ENCODE measurements at places on chromosomes 12 and 14. TPM values are rescaled to one million over a fixed set of nuclear protein-coding genes. Genes with fewer than 3 reads are reported as not detected.

C12orf50 gene
- not detected for total RNA-seq

SLC7A8 gene
- 32.4 TPM for total RNA-seq

SFSWAP gene
- 31.0 TPM for total RNA-seq

RFX4 gene
- not detected for total RNA-seq

HPD gene
- total RNA-seq, result not detected

DDX11 gene
- total RNA-seq, result 25.3 TPM

CMA1 gene
- 0.63 TPM for total RNA-seq

IQSEC3 gene
- total RNA-seq, result 0.05 TPM

KRT78 gene
- 114 TPM for total RNA-seq

MYH6 gene
- total RNA-seq, result not detected

KRT77 gene
- total RNA-seq, result 223 TPM

KRT74 gene
- total RNA-seq, result 14.6 TPM

GRCh38 chr14:22848351-22849164 is 12.2 kb downstream of the MMP14 start:
- peak; percentile 75 for DNase-seq

DNA sequence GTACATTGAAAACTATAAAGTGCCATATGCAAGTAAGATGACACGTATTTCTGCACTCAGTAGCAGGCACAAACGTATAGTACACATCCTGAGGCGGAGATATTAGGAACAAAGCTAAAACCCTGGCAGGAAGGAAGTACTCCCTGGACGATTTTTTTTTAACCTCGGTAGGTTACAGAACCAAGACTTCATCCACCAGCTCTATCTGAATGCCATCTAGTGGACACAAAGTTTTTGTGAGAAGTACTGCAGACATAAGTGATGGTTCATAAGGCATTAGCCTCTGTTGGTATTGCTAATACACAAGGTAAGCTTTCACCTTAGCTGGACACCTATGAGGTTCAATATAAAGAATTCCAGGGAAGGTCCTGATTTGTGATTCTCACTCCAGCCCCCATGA is 83.0 kb upstream of the CCDC196 start:
- DNase-seq, result no peak

DNA sequence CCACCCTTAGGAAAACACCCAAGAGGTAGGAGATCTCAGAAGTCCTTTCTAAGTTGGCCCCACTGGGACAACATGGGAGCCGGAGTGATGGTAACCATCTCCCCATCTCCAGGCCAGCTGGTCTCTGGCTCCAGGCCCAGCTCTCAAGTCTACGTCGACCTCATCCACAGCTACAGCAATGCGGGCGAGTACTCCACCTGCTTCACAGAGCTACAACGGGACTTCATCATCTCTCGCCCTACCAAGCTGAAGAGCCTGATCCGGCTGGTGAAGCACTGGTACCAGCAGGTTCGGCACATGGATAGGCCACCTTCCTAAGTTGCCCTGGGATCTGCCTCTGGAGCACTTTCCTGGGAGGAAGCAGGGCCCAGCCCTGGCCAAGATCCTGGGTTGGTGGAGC is 11.0 kb upstream of the OAS2 start:
- peak; percentile 45 for DNase-seq

- DNase-seq, result no peak
These were observed 386.3 kb upstream of the TMTC1 start for GRCh38 chr12:30169839-30170591.

GRCh38 chr12:47964106-47964728 is 821 bp downstream of the TMEM106C start:
- no peak for DNase-seq

DNA sequence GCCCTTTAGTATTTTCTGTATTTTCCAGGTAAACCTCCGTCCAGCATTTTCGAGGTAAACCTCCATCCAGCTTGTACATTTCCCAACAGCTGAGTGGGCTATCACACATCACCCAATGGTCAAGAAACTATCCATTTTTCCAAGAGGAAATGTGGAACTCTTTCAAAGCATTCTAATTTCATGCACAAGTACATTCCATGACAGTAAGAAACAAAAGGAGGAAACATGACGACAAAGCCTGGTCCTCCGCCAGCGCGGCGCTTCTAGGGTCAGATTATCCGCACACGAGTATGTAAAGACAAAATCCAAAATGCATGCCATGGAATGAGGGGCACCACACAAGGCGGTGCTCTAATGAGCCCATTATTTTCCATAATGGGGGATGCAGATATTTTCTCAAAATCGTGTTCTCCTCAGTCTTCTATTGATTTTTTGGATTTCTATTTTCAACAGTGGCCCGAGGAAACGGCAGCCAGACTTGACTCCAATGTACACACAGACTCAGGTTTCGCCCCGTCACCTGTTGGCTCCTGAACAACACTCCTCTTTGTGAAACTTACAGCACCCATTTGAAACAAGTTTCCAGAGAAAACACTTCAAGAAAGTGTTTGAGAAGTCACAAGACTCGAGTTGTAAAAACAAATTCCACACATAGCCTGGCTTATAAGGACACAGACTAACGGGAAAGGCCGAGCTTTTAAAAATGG is 107.4 kb downstream of the PRICKLE1 start:
- DNase-seq, result no peak

- no peak for DNase-seq
These were observed 404.4 kb downstream of the FLRT2 start for GRCh38 chr14:85934123-85934885.

GRCh38 chr14:68610251-68610793 is 182.5 kb downstream of the ZFP36L1 start:
- DNase-seq, result no peak

GRCh38 chr14:71709076-71709475 is 223.2 kb upstream of the RGS6 start:
- no peak for DNase-seq

- DNase-seq, result no peak
These were observed 11.5 kb upstream of the KDM2B start for GRCh38 chr12:121592320-121592719.

- peak; percentile 59 for DNase-seq
These were observed 28.4 kb upstream of the PTPRR start for GRCh38 chr12:70948976-70949336.

DNA sequence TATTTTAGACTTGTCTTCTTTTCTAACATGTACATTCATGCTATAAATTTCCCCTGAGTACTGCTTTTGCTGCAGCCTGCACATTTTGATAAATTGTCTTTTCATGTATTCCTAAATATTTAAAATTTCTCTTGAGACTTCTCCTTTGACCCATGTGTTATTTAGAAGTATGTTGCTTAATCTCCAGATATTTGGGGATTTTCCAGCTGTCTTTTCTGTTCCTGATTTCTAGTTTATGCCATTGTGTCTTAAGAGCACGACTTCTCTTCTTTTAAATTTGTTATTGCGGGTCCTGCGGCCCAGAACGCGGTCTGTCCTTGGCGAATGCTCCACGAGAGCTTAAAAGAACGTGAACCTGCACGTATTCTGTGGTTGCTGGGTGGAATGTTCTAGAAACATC is 136.4 kb downstream of the KIF26A start:
- no peak for DNase-seq

GRCh38 chr12:92255741-92256140 is 110.1 kb upstream of the BTG1 start:
- DNase-seq, result no peak

- DNase-seq, result no peak
These were observed 39.4 kb downstream of the DUSP16 start for GRCh38 chr12:12523229-12523628.

GRCh38 chr14:97410667-97411620 is 613.8 kb downstream of the VRK1 start:
- peak; percentile 5 for DNase-seq

DNA sequence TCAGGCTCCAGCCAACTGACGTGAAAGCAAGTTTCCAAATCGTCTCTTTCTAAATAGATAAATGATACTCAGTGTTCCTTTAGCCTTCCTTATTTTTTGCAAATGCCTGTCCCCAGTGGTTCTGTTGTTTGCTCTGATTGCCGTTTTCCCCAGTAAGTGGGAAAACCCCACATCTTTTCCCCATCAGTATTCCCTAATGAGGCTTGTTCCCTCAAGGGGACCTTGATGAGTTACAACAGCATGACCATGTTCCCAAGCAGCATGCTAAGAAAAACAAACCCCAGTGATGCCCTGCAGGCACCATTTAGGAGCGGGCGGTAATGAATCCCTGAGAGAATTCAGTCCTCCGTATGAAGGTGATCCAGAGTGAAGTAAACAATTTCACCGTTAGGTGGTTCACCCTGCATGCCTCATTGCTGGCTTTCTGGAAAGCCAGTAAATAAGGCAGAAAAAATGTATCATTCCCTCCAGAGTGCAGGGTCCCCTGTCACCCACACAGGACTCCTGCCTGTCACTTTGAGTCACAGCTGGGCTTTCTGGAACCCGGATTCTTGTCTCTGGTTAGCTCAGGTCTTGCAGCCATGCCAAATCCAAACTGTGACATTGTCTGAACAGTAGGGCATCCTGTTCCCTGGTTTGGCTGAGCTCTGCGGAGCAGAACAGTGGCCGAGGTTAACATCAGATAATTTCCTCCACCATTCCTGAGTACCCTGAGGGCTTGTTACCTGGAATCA is 222.6 kb downstream of the RGS6 start:
- DNase-seq, result no peak

GRCh38 chr12:124727264-124727800 is 136.3 kb downstream of the SCARB1 start:
- peak; percentile 80 for DNase-seq

GRCh38 chr14:23916446-23916845 is 37.1 kb upstream of the DHRS4 start:
- no peak for DNase-seq

GRCh38 chr12:129791396-129791795 is 112.4 kb downstream of the TMEM132D start:
- no peak for DNase-seq

DNA sequence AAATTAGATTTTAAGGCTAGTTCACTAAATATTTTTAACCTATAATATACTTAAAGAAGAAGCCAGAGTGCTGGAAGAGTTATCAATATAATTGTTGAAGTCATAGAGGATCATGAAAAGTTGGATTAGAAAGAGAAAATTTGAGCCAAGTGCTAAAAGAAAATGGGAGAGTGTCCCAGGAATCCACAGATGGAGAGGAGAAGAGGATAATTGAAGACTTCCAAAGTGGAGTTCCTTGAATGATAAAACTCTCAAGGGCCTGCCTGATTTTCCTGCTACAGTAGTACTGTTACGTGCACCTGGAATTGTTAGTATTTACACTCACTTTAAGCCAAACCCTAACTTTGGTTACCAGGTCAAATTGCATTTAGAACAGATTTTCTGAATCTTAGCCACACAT is 113.2 kb downstream of the MSRB3 start:
- DNase-seq, result no peak

GRCh38 chr12:25723336-25723735 is 170.3 kb upstream of the LMNTD1 start:
- no peak for DNase-seq

DNA sequence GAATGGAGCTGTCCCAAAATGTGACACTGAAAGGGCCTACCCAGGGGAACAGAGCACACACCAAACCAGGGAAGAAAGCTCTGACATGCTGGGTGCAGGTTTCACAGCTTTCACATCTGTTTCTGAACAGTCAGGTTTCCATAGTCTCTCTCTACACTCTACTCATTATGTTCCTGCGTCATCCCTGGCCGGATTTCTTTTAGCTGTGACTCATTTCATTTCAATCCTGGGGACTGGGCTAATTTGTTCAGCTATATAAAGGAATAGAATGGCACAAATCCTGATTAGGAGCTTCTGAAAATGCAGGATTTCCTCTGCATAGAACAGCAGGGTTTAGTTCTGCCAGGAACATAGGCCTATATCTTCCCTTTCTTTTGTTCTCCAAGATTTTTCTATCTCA is 649.8 kb downstream of the RPS29 start:
- DNase-seq, result no peak

DNA sequence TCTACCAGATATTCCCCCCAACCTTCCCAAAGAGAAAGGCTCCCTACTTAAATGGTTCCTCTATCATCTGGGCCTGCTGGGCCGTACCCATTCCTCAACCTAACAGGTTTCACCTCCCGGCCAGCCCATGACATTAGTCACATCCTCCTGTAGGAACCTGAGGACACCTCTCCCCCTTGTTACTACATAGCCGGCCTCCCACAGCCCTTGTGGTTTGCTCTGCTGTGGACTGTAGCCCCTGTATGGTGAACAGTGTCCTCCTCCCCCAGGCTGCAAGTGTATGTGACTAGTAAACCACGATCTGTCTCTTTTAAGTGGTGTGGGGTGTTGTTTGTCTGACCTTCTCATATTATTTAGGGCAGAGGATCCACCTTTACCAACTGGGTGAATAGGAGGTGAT is 371.7 kb downstream of the RGS6 start:
- DNase-seq, result no peak

All from lower leg skin (tissue), 4 donors.